ENCODE measurements at places on chromosomes 2 and 18. TPM values are rescaled to one million over a fixed set of nuclear protein-coding genes. Genes with fewer than 3 reads are reported as not detected.

The EN1 gene
- total RNA-seq, result 0.41 TPM

The SLC9A4 gene
- total RNA-seq, result 0.10 TPM

The PSMA8 gene
- not detected for total RNA-seq

The NEU2 gene
- total RNA-seq, result not detected

The PLEKHH2 gene
- total RNA-seq, result 26.0 TPM

The MC5R gene
- total RNA-seq, result not detected

The IDH1 gene
- total RNA-seq, result 57.2 TPM

The HOXD3 gene
- total RNA-seq, result 1.9 TPM

The ATP6V1B1 gene
- total RNA-seq, result 4.3 TPM

The ANKRD62 gene
- 0.10 TPM for total RNA-seq

The IL18R1 gene
- 4.5 TPM for total RNA-seq

DNA sequence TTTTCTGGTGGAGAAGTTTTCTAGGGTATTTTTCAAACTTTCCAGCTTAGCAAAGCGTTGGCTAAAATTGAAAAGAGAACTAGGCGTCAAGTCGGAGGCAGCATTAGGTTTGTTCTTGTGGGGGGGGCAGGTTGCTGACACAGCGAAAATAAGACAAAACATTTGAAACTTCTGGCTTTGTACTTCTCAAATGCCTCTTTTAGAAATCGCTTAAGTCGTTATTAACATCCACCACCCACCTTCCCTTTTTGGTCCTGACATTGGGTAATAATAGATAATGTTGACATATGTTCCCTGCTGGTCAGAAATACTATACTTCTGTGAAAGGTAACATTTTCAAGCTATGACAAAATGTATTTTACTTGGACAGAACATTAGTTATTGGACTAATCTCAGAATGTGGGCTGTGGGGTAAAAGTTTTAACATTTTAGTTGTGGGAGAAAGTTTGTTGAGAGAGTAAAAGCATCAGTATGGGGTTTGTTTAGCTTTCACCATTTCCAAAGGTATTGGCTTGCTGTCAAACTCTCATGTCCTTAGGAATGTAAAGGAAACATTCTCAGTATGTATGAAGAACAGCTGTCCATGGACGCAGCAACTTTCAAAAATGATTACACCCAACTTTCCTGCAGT lies 88.1 kb upstream of the ZEB2 start:
- DNase-seq, result peak; percentile 54

GRCh38 chr2:138871312-138871711 lies 91.1 kb upstream of the NXPH2 start:
- DNase-seq, result no peak

DNA sequence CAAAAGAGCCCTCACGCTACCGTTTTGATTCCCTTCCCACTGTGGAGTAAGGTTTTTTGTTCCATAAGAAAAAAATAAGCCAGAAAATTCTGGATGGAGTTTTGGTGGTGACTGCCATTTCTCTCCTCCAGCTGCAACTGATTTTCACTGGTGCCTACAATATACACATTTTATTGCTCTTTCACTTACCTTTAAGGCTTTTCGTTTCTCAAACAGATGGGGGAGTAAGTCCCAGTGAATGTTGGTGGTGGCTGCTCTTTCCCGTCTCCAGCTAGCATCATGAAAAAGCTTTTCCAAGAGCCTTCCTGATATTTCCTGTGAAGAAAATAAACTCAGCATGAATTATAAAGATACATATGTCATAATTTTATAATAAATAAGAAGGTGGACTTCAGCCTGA lies 932.5 kb upstream of the PIK3C3 start:
- peak; percentile 2 for DNase-seq

- DNase-seq, result peak; percentile 45
Observed at GRCh38 chr2:189327879-189328847, 113.1 kb upstream of the WDR75 start.

GRCh38 chr2:99354070-99354469 lies 16.9 kb downstream of the EIF5B start:
- no peak for DNase-seq

- no peak for DNase-seq
Observed at GRCh38 chr2:146503366-146503765, 1341.5 kb upstream of the ACVR2A start.

- no peak for DNase-seq
Observed at GRCh38 chr2:101195871-101196661, 44.9 kb upstream of the TBC1D8 start.

DNA sequence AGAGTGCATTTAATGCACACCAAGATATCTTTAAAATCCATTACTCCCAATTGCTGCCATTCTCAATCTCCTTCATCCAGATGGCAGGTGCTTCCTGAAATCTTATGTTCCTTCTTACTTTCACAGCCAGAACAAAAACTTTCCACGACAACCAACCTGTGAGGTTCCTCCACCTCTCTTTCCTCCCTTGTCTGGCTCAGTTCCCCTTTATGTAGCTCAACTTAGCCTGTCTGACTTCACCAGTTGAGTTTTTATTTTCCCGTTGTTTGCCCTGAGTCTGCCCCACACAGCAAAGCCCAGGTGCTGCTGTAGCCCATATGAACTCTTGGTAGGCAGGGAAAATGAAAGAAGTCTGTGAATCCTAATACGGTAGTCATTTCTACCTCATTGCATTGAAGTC lies 112.5 kb downstream of the MREG start:
- DNase-seq, result no peak

- no peak for DNase-seq
Observed at GRCh38 chr2:43067254-43068040, 159.0 kb downstream of the ZFP36L2 start.

GRCh38 chr2:109537565-109538222 lies 76.1 kb downstream of the SEPTIN10 start:
- peak; percentile 27 for DNase-seq

DNA sequence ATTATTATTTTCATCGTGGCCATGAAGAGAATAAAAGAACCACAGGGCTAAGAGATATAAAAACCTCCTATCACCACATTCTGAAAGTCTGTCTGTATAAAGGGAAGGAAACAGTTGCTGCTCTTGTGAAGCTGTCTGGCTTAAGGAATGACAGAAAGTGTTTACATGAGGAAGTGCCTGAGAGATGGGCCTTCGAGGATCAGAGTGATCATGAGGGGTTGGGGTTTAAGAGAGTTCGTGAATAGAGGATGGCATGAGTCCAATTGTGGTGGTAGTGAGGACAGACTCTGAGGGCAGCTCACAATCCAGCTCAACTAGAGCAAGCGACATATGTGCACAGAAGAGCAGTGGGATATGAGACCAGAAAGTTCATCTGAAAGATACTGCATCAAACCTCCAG lies 65.8 kb upstream of the PIEZO2 start:
- peak; percentile 13 for DNase-seq

- peak; percentile 85 for DNase-seq
Observed at GRCh38 chr2:215749092-215749957, 264.0 kb downstream of the MREG start.

DNA sequence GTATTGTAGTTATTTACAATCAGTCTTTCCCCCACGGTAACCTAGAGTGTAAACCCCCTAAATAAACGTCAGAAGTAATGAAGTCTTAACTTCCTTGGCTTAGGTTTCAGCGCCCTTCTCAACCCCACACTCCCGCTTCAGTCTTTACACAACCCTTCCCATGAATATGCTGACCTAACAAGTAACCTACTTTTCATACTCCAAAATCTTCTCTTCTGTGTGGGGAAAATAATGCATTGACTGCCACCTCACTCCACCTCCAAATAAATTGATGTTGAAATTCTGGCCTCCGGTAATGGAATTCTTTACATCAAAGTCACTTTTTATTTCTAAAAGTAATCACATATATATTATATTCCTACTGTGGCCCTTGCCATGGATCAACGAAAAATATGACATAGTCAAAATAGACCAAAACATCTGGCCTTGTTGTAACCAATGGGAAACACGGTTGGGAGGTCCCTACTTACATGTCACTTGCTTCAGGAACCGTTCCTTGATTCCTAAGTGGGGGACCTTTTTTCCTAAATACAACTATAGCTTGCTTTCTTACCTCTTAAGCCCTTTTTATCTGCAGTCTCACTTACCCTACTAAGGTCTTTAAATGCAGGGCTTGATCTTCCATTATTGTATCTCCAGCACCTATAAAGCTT lies 961 bp downstream of the GEN1 start:
- no peak for DNase-seq

GRCh38 chr2:56519806-56520205 lies 336.0 kb downstream of the CCDC85A start:
- no peak for DNase-seq

- no peak for DNase-seq
Observed at GRCh38 chr2:170123593-170123992, 54.4 kb upstream of the MYO3B start.

DNA sequence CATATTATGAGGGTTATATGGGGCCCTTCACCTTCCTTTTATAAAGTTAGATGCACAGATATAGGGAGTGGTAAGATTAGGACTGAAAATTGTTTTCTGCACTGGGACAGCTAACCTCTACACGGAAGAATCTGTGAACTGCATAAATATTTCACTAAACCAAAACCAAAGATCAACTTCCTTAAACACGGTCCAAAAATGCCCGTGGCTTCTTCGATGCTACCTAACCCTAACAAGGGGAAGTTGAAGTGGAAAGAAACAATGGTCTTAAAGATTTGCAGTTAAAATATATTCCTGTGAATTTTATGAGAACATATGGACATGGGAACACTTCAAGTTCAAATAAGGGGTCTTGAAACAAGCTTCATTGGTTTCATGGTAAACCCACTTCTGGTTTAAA lies 33.3 kb upstream of the PAX3 start:
- DNase-seq, result no peak

DNA sequence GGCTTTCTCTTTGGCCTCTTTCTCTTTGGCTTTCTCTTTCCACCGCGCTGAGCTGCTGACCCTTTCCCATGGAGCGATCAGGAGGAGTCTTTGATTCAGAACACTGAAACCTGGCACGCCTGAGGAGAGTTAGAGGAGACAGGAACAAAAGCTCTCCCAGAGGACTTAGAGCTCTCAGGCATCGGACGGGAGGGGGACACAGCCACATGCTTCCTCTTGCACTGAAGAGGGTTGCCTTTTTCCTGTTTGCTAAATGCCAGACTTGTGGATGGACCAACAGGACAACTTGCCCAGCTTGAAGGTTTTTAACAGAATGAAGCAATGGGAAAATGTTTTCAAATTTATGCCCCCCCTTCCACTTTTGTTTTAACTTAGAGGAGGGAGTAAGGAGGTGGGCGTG lies 3.6 kb upstream of the PTPN18 start:
- no peak for DNase-seq

DNA sequence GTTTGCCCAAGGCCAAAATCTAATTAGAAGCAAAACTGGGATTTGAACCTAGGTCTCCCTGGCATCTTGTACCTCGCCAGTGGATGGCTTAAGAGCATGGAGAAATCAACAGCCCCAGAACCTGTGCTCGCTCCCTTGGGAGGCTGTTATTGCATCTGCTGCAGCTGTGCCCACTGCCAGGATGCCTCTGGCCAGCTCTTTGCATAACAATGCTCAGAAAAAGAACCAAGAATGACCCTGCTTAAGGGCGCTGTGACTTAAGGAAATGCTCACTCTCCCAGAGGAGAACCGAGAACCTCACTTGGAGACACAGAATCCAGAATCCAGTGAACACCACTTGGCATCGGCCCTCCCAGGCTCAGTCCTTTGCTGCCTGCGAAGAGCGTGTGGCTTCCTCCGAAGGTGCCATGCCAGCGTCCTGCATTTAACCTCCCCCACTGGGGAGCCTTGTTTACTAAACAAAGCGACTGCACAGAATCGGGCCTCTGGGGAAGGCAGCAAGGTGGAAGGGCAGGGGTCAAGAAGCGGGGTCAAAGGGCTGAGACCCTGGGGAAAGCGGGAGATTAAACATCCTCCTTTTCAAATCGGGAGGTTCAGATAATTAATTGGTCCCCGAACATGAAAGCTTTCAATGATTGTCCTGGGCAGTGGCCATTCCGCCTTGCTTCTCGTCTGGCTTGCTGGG lies 71.0 kb upstream of the BOD1L2 start:
- no peak for DNase-seq

DNA sequence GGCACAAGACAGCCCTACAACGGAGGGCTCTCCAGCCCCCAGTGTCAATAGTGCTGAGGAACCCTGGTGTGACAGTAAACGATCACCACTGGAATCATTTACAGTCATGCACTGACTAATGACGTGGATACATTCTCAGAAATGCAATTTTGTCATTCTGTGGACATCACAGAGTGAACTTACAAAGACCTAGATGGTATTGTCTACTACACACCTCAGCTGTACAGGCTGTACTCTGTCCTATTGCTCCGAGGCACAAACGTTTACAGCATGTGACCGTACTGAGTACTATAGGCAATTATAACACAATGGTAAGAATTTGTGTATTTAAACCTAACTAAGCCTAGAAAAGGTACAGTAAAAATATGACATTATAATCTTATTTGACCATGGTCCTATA lies 67.2 kb downstream of the CD8B2 start:
- no peak for DNase-seq

DNA sequence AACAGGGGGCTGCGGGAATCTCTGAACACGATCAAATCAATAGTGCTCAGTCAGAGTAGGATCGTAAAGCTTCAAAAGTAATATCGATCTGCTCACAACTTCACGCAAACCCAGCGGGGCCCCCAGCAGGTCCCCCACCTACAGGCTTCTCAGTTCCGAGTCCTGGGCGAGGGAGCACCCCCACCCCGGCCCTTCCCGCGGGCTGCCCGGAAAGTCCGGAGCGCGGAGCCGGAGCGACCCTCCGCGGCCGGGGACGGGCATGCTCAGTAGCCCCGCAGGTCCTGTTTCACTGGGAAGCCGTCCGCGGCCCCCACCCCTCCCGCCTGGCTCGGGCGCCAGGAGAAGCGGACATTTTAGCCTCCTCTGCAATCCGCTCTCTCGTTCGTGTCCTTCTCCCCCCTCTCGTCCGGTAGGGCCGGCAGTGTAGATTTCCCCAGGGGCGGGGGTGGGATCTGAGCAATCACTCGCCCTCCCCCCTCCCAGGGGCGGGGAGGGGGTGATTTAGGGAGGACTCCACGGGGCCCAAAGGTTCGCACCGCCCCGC lies 3.3 kb upstream of the SPRED2 start:
- DNase-seq, result peak; percentile 94

- peak; percentile 60 for DNase-seq
Observed at GRCh38 chr2:228689053-228689452, 507.6 kb upstream of the SPHKAP start.

DNA sequence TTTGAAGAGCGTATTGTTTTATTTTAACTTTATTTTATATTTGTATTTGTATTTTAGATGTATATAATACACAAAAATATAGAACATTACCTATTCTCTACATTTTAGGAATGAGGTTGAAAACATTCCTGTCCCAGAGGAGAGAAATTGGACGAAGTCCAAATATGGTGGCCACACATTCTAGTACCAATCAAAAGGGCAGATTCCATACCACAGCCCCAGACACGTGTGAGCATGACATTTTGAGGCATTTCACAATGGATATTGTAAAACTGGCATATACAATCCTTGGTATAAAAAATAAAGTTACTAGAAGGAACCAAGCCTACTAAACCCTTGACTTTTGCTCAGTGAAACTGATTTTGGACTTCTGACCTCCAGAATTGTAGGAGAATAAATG lies 50.6 kb downstream of the C2orf76 start:
- DNase-seq, result no peak

- no peak for DNase-seq
Observed at GRCh38 chr2:67465623-67466022, 68.5 kb downstream of the ETAA1 start.
